ENCODE measurements at places on chromosomes 1 and 21. TPM values are rescaled to one million over a fixed set of nuclear protein-coding genes. Genes with fewer than 3 reads are reported as not detected.

The AADACL4 gene
- total RNA-seq, result not detected

The GPR3 gene
- 0.30 TPM for total RNA-seq

The AMY2B gene
- total RNA-seq, result 29.1 TPM

DNA sequence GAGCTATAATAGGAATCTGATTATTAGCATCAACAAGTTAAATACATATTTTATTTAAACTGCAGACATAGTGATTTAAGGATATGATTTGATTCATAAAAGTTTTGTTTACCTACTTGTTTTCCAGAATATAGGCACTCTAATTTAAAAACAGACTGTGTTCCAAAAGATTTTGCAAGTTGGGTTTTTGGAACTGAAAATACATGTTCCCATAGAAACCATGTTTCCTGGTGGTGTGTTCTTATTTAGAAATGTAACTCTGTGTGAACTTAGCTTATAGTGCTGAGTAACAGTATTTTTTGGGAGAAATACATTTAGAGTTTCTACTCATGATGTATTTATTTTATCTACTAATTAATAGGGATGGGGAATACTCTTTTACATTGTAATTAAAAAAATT lies 21.8 kb downstream of the USP25 start:
- DNase-seq, result no peak

DNA sequence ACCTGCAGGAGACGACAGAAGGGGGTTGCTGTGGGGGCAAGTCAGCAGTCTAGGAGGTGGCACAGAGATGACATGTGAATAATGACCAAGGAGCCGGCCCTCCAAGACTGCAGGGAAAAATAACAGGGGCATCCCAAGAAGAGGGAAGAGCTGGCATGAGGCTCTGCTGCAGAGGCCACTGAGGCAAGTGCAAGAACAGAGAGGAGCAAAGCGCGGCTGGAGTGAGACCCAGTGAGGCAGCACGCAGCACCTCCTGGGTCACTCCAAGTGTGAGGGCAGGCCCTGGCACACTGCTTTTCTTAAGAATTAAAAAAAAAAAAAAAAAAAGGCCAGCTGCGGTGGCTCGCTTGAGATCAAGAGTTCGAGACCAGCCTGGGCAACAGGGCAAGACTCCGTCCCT lies 80.1 kb downstream of the SLC66A1 start:
- no peak for DNase-seq

DNA sequence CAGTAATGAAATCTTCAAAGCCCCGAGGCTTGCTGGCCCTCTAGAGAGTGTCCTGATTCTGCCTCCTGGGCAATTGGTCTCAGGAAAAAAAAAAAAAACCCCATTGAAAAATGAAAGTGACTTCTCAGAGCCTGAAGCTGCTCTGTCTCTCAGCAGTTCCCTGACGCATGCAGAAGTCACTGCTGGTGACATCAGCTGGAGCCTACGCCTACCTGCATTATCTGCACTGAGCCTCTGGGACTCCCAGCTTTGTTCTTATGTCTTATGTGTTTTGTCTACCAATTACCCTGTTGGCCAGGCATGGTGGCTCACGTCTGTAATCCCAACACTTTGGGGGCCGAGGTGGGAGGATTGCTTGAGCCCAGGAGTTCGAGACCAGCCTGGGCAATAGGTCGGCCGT lies 10.1 kb upstream of the SLC25A33 start:
- DNase-seq, result no peak

DNA sequence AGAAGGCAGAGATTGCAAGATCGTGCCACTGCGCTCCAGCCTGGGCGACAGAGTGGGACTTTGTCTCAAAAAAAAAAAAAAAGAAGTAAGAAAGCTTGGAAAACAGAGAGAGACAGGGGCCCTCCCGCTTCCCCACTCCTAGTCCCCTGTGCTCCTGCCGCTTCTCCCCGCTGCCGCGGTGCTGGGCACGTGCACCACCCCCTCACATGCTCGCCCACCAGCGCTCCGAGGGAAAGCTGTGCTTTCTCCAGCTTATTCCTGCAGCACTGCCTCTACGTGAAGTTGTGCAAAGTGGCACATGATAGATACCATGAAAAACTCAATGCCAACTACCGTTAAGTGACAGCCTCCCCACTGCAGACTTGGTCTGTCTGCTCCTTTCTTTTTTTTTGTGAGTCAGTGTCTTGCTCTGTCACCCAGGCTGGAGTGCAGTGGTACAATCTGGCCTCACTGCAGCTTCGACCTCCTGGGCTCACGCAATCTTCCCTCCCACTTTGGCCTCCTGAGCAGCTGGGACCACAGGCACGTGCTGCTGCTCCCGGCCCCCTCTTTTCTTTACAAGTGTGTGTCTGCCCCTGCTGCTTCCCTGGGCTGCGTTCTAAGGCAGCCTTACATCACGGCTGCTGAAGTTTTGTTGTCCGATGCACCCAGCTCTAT lies 15.4 kb downstream of the SLX9 start:
- DNase-seq, result no peak

- DNase-seq, result no peak
Observed at GRCh38 chr21:32682696-32683474, 44.9 kb downstream of the SYNJ1 start.

GRCh38 chr1:7471836-7472235 lies 299.3 kb upstream of the VAMP3 start:
- no peak for DNase-seq

GRCh38 chr1:217369996-217370551 lies 260.8 kb downstream of the GPATCH2 start:
- DNase-seq, result no peak

Measured in heart right ventricle (tissue), 16 donors.